T-cell (primary cell): ENCODE measurements at places on chromosomes 3 and 15. TPM values are rescaled to one million over a fixed set of nuclear protein-coding genes. Genes with fewer than 3 reads are reported as not detected.

- DNase-seq: no peak
Measured at GRCh38 chr3:45873638-45874037, 12.7 kb upstream of the CCR9 start.

DNA sequence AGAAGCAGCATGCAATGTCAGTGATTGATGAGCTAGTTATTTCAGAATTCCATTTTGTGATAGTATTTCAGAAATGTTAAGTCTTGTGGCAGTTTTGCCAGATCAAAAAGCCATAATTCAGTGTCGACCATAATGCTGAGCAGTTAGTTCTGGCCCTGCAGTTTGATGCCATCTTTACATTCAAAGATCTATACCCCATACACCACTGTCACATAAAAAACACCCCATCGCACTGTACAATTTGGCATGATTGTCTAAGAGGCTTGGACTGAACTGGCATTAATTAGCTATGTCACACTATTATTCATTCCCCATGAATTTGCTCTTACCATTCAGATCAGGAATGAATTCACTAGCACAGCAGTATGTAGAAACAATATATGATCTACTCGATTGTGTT, 127.7 kb upstream of the EPHA3 start:
- DNase-seq: no peak

- no peak for DNase-seq
Measured at GRCh38 chr3:134132961-134133360, 103.2 kb upstream of the SLCO2A1 start.

DNA sequence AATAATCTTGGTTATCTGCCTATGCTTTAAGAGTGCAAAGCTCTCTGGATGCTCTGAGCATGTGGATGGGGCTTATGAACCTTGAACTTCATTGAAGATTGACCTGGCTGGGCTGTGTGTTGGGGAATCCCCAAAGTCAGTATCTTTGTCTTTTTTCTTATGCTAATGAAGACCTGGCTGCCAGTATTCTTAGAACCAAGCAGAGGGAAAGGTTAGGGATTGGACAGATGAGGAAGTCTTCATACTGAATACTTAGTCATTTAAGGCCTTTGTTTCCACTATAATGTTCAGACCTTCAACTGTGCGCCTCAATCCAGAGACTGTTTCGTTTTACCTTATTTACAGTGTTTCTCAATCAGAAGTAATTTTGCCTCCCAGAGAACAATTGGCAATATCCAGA, 42.5 kb upstream of the CMTM7 start:
- no peak for DNase-seq

FAM3D gene
- not detected for total RNA-seq

DNA sequence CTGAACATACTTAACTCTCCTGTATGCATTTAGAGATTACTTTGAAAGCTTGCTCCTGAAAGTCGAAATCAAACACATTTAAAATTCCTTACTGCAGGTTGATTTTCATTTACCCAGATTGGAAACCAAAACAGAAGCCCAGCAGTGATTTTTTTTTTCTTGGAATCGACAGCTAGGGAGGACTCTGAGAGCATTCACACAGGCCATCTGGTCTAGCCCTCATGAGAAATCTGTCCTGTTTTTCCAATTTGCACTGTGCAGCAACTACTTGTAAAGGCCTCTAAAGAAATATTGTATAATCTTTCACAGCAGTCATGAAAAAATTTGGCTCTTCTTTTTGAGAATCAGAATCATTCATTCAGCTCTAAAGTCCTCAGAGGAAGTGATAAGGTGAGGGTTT, 179.2 kb downstream of the KCNAB1 start:
- DNase-seq: no peak

SMAD6 gene
- 0.13 TPM for total RNA-seq

- DNase-seq: no peak
Measured at GRCh38 chr3:194272861-194273742, 78.0 kb downstream of the CPN2 start.

RBP2 gene
- total RNA-seq: not detected

- no peak for DNase-seq
Measured at GRCh38 chr3:118477768-118478167, 556.9 kb downstream of the IGSF11 start.

- no peak for DNase-seq
Measured at GRCh38 chr15:64284042-64284441, 71.9 kb downstream of the CSNK1G1 start.

DNA sequence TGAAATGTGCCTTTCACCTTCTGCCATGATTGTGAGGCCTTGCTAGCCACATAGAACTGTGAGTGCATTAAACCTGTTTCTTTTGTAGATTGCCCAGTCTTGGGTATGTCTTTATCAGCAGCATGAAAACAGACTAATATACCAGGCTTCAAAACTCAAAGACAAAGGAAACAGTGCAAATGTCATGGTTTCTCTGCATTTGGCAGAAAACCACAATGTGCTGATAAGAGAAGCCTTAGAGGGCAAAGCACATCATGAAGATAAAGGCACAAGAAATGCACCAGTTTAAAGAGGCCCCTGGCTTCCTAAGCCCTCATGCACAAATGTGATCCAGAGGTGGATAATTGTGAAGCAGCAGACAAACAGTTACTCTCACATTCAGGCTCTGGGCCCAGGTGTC, 259.2 kb downstream of the CPNE4 start:
- DNase-seq: no peak

DNA sequence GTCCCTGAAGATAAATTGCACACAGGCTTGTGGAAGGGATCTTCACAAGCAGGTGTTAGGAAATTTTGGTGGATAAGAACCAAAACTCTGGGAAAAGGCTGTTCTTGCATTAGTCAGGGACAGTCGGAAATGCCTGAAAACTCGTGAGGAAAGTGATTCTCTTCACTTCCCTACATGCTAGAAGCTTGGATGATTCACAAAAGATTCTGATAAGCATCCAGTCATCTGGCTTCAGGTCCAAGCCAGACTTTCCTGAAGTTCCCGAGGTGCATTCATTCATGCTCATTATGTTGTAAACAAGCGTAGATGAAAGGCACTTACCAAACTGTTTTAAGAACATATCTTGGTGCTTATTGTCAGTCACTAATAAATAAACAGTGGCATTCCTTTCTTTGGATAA, 1028.7 kb downstream of the NTRK3 start:
- DNase-seq: no peak

CYP8B1 gene
- total RNA-seq: 0.13 TPM

UTS2B gene
- total RNA-seq: not detected

DNA sequence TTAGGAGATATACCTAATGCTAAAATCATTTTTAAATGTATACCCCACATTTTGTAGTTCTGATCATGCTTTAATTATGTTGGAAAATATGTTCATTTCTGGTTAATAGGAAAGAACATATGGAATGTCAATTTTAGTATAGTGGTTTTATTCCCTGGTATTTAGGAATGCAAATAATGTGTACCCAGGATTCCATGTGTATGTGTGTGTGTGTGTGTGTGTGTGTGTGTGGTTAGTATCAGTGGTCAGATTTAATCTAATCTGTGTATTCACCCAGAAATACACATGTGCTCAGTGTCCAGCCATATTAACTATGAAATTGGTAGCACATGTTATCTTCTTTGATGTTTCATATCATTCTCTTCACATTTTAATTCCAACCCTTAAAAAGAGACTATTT, 233.5 kb upstream of the DCBLD2 start:
- DNase-seq: no peak

RTP1 gene
- not detected for total RNA-seq

DNA sequence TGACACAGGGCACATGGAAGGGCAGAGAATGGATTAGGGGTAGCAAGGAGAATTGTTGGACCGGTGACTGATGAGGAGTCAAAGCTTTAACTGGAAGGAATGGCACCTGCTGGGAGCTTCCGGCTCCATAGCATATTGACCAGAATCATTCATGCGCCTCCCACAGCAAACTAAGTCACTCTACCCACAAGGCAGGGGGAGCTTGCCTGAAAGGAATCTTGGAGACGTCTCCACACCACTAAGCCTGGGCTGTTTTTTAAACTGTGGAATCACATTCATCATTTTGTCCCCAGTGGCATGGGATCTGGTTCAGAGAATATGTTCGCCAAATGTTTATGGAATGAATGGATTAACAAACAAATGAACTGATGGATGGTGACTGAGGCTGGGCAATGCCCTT, 57.0 kb upstream of the ITGA11 start:
- no peak for DNase-seq

- no peak for DNase-seq
Measured at GRCh38 chr3:126956361-126956760, 26.6 kb upstream of the PLXNA1 start.

- DNase-seq: no peak
Measured at GRCh38 chr3:18946524-18946923, 201.8 kb upstream of the KCNH8 start.
